Hippocampal formation (tissue), 2 donors: ENCODE measurements at places on chromosomes 6 and 20.

GRCh38 chr6:87723170-87724078 lies 21.4 kb upstream of the AKIRIN2 start:
- DNase-seq, result peak; percentile 94

GRCh38 chr6:137265561-137266308 lies 46.5 kb upstream of the IFNGR1 start:
- DNase-seq, result no peak

DNA sequence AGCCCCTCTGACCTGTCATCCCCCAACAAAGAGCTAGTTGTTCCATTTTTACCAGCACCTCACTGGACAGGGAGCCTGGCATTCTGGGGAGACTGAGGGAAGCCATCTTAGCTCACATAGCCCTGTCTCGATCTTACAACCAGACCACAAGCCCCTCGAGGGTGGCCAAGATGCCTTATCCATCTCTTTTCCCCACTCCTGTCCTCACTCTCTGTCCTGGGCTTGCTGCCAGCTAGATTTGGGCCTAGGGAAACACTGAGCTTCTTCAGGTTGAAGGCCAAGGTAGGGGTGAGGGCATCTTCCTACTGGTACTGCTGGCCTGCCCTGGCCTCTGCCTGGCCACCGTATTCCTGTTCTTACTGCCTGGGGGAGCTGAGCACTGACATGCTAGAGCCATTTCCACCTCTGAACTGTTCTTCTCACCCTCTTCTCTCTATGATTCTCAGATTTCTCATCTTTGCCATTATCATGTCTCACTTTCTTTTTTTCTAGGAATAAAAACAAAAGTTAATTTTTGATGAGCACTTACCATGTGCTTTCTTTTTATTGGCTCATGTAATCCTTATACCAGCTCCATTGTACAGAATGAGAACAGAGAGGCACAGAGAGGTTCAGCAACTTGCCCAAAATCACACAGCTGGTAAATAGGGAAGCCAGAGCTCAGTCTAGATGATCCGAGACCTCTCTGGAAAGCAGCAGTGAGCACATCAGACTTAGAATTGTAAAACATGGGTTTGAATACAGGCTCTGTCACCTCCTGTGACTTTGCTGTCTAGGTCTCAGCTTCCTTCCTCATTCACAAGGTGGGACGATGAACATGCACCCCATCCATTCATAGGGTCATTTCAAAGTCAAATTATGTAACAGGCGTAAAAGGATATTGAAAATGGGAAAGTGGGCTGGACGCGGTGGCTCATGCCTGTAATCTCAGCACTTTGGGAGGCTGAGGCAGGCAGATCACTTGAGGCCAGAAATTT lies 28.7 kb downstream of the FGD2 start:
- DNase-seq, result no peak

DNA sequence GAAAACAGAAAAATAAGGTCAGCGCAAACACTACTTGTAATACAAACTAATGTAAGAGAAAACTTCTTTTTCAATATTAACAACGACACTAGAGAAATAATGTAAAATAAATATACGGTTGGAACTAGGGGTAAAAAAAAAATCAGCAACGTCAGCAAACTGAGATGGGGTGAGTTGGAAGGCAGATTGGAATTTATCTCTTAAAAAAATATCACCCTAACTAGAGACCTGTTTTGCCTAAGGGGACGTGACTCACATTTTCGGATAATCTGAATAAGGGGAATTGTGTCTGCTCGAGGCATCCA lies 705 bp upstream of the UTRN start:
- DNase-seq, result no peak

GRCh38 chr6:82205930-82206392 lies 41.6 kb downstream of the IBTK start:
- DNase-seq, result no peak

DNA sequence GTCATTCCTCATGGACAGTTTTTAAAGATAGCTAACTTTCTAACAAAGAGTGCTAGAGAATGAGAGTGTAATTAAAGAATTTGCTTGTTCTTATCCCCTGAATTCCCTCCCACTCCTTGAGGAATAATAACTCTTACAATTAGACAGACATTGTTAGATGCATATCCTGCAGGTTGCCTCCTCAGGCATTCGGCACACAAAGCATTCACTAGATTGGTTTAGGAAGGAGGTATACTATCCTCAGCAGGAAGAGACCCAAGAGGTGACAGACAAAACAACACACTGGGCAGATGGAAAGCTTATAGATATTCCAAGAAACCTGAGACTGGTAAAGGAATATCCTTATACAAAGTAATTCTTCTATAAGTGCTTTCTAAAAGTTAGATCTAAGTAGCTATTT lies 109.1 kb upstream of the FAM184A start:
- no peak for DNase-seq

GRCh38 chr20:37915800-37916570 lies 13.1 kb downstream of the VSTM2L start:
- no peak for DNase-seq

GRCh38 chr6:138572167-138572875 lies 73.0 kb upstream of the NHSL1 start:
- peak; percentile 24 for DNase-seq

DNA sequence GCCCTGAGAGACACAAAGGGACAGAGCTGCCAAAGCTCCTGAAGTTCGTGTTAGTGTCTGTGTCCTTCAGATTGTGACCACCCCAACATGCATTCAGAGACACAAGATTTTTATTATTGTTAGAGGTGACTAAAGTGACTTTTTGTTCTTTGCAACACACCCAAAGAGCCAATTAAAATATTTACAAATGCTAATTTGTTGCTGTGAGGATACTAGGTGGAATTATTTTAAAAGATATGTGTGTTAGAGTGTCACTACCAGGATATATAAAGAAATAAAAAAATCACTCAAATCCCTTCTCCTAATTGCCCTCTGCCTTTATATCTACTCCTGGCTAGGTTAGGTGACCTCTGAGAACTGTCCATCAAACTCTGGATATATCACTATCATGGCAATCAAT lies 160.7 kb downstream of the GRIK2 start:
- DNase-seq, result no peak

- peak; percentile 47 for DNase-seq
These were observed 15.5 kb downstream of the CCDC167 start for GRCh38 chr6:37483917-37484785.

- no peak for DNase-seq
These were observed 61.2 kb downstream of the SRC start for GRCh38 chr20:37407019-37407566.

DNA sequence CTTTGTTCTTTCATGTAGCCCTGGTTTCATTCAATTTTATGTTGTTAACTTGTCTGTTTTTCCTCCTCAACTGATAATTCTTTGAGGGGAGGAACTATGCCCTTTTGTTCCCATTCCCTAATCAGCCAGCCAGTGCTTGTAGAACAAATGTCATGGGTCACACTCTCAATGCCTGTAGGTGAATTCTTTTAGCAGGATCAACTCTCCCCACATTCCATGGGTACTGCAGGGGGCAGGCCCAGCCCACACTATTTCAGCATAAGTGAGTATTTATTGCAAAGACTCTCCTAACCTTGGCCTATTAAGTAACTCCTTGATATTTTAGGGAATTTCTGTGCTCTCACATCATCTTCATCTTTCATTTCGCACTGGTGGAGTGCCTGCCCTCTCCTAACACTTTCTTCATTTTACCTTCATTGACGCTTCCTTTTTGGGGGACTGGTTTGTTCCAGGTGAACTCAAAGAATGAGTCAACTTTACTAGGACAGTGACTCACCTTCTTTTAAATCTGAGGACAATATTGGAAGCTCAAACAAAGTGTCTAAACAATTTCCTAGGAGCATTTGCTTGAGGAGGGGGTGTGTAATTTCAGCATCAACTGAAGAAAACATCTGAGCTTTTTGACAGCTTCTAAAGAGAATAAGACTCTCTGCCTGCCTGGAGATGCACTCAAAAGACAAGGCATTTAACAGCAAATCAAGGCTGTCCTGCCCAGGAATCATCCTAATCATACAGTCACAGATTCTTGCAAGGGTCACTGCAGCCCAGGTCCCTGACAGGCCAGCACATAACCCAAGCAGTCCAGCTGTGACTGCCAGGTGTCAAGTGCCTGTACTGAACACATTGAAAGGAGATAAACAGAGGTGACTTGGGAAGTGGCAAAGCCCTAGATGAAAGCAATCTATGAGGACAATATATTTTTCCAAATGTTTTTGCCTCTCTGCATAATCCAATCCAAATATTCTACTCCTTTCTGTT lies 263.9 kb upstream of the PRND start:
- DNase-seq, result no peak

DNA sequence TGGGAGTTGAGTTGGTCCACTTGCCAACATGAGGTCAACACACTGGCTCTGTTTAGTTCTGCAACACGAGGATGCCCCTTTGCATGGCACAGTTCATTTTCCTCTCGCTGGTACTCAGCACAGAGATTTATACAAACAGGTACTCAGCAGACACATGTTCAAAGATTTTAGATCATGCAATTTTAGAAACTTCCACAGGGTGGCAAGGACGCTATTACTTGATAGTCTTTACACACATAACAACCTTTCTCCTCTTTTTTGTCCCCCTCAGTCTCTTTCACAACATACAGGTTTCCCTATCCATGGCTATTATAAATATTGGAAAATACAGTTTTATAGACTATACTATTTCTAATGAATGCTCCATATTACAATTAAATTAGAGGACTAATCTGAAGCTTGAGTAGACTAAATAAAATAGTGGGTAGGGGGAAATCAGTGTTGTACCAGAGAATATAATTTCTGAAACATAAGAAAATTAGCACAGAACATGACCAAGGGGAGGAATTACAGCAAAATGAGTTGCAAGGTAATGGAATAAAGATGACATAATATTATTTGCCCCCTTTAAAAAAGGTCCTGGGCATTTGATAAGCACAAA lies 331.8 kb upstream of the BTBD3 start:
- no peak for DNase-seq

DNA sequence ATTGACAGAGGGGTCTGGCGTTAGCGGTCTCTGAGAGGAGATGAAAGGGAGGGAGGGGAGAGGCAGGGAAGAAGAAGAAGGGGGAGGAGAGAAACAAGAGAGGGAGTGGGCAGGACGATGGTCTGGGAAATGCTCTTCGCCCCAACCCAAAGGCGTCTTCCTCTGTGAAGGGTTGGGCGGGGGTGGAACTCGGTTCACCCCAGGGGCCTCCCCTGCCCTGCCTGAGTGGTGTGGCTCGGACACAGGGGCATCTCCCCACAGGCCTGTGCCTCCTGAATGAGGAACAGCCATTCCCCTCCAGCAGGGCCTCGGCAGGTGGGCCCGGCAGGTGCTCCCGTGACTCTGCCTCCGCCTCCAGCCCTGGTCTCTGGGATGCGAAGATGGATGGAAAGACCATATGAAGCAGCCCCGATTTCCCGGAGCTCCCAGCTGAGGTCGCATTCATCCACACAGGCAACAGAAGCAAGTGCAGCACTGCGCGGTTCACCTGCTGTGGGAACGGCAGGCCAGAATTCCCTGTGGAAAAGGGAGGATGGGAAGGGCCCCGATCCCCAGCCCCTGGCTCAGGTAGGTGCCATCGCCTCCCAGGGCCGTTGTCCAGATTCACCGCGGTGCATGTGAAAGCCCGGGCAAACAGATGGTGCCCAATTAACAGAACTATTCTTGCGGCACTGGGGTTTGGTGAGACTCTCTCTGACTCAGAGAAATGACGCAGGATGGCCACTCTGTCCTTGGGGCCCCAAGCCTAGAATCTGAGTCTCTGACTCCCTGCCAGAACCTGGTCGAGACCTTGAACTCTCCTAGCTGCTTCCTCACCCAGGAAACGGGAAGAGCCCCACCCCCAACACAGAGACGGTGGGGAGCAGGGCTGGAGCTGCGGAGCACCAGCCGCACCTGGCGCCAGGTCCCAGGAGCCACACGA lies 29.4 kb upstream of the RPS6KA2 start:
- no peak for DNase-seq

DNA sequence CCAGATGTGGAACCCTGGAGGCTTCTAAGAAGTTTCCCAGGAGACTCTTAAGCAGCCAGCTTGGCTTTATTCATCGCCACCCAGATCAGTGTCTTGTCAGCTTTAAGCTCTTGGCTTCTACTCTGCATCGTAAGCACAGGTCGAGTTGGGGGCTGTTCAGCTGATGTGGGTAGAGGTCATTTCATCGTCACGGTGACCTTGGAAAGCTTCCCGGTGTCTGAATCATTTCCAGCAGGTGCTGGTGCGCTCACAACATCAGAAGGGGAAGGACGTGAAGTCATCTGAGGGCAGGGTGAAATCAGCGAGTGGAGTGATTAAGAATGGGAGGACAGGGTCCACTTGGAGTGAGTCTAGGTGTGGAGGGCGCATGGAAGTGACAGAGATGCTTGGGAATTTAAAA lies 112.6 kb downstream of the SASH1 start:
- DNase-seq, result no peak

- DNase-seq, result peak; percentile 20
These were observed 53.7 kb downstream of the JARID2 start for GRCh38 chr6:15299430-15300131.

- DNase-seq, result no peak
These were observed 69.2 kb downstream of the TRAM2 start for GRCh38 chr6:52507557-52508260.

GRCh38 chr6:138550346-138550767 lies 51.1 kb upstream of the NHSL1 start:
- no peak for DNase-seq

GRCh38 chr6:83860359-83860755 lies 868 bp downstream of the CYB5R4 start:
- DNase-seq, result no peak

DNA sequence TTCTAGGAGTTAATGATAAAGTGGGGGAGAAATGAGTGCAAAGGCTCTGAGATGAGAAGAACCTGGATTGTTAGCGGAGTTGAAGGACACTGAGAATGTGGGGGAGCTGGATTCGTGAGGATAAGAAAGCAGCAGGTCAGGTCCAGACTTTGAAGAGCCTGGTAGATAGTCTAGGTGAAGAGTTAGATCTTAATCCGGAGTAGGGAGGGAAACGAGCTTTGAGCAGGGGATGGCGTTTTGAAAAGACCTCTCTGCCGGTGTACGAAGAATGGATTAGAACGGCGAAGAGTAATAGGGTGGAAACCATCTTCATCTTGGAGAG lies 487 bp upstream of the PHF20 start:
- DNase-seq, result no peak

- DNase-seq, result no peak
These were observed 813.0 kb downstream of the DHX35 start for GRCh38 chr20:39775110-39775509.

DNA sequence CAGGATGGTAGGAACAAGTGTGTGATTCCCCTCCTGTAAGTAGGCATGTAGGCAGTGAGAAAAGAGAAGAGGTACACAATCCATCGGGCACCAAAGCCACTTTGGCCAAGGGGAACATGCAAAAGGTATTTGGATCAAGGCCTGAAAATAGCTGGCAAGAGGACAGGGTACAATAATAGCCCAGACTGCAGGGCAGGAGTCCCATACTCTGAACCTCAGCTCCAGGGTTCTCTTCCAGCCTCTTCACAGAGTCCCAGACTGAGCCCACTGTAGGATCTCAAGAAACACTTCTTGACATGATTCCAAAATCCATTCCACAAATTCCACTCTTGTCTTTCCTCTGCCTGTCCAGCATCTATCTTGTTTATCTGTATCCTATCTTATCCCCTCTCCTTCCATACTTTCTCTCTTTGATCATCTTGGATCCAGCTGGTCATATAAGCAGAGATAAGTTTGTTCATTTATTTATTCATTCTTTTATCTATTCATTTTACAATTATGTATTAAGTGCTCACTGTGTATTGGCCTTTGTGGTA lies 19.7 kb downstream of the ACSS2 start:
- no peak for DNase-seq
